ENCODE measurements at places on chromosomes 3 and 15.

- peak; percentile 72 for DNase-seq
These were observed 28.1 kb upstream of the CNBP start for GRCh38 chr3:129211772-129212171.

GRCh38 chr3:88896026-88896425 lies 211.4 kb upstream of the EPHA3 start:
- no peak for DNase-seq

DNA sequence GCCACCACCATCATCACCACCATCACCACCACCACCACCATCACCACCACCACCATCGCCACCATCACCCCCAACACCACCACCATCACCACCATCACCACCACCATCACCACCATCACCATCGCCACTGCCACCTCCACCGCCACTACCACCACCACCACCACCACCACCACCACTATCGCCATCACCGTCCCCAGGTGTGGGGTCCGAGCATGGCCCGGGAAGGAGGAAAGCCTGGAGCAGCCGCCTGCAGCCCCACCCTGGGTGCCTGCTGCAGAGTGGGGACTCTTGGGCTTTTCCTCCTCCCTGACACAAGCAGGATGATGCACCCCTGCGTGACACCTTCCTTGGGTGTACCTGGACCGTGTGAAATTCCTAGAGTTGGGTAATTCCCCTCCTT lies 43.9 kb downstream of the MUC4 start:
- DNase-seq, result no peak

- DNase-seq, result no peak
These were observed 30.3 kb downstream of the SEC61A1 start for GRCh38 chr3:128082546-128082945.

GRCh38 chr3:156240642-156241041 lies 120.3 kb downstream of the KCNAB1 start:
- no peak for DNase-seq

DNA sequence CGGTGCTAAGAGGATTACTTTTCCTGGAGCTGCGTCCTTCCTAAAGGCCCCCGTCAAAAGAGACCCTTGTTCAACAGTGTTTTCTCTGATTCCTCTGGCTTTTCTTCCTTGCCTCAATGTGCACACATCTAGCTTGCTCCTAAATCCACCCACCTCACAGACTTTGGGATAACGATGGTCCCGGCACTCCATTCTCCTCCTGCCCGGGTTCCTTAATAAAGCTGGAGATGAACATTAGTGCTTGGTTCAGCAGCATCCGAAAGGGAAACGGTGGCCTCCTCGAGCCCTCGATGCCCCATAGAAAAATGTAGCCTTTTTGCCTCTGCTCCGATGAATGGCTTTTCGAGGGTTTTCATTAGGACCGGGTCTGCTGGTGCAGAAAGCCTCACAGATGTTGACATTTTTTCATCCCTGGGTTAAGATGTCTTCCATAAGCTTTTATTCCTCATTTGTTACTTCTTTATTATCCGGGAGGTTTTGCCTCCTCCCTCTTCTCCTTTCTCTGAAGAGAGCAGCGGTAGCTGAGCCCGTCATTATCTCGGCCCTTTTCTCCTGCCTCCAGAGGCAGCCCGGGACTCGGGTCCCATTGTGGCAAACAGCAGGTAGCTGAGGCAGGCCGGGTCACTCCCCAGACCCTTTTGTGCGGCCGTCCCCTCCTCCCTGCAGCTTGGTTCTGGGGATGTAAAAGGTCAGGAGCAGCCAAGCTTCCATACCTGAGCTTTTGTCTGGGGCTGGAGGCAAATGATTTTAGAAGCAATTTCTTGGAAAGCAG lies 64.6 kb downstream of the CPN2 start:
- DNase-seq, result no peak

DNA sequence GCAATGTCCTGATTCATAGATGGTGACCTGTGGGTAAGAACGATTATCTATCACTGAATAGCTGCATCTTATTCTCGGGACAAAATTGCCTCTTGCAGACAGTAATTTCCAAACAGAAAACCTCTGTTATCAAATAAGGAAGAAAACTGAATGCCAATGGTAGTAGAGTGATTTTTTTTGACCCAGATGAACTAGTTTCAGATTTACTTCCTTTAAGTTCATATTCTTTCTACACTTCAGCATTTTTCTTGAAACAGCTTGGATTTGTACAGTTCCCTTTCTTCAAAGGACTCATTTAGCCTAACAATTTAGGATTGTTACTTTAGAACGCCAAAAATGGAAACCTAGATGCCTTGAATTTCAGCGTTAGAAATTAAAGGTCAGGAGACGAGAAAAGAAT lies 14.6 kb downstream of the ETV5 start:
- no peak for DNase-seq

DNA sequence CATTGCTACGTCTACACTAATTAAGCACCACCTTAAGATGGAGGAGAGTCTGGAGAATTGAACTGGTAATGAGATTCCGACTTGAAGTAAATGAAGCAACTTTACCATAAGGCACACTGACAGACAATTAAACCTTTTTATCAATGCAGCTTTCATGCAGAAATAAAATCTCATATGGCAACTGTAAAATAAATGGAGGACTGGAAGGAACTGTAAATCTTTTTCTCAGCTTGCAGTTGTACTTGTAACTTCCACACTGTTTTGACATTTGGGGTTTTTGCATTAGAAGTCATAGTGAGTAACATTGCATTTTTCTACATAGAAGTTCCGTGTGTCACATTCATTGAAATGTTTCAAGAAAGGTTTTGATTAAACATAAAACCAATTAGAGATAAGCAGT lies 705.3 kb downstream of the NLGN1 start:
- no peak for DNase-seq

DNA sequence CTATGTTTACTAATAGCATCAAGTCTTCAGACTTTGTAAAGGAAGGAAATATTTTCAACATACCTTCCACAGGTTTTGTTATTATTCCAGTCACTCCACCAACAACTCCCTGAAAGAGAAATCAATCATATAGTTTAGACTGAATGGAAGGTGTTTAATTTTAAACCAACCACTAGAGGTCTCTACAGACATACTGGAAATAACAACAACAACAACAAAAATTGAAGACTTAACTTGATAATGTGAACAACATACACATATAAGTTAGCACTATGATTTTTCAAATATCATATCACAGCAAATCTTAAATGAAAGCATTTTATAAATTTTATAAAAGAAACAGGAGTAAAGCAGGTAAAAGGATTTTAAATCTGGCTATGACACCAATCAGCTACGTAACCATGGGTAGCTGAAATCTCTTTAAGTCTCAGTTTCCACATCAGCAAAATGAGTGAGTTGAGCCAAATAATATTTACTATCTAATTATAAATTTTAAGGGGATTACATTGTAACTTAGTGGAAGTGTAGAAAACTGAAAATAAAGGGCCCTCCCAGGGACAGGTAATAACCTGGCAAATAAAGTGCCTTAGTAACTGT lies 188.2 kb downstream of the VPS13C start:
- no peak for DNase-seq

GRCh38 chr3:136856665-136857064 lies 5.3 kb upstream of the NCK1 start:
- no peak for DNase-seq

GRCh38 chr3:65200310-65200970 lies 512.6 kb upstream of the ADAMTS9 start:
- no peak for DNase-seq

- peak; percentile 9 for DNase-seq
These were observed 49.5 kb downstream of the PLXNA1 start for GRCh38 chr3:127032296-127032990.

GRCh38 chr3:123312331-123313265 lies 110.9 kb downstream of the SEC22A start:
- DNase-seq, result peak; percentile 13

DNA sequence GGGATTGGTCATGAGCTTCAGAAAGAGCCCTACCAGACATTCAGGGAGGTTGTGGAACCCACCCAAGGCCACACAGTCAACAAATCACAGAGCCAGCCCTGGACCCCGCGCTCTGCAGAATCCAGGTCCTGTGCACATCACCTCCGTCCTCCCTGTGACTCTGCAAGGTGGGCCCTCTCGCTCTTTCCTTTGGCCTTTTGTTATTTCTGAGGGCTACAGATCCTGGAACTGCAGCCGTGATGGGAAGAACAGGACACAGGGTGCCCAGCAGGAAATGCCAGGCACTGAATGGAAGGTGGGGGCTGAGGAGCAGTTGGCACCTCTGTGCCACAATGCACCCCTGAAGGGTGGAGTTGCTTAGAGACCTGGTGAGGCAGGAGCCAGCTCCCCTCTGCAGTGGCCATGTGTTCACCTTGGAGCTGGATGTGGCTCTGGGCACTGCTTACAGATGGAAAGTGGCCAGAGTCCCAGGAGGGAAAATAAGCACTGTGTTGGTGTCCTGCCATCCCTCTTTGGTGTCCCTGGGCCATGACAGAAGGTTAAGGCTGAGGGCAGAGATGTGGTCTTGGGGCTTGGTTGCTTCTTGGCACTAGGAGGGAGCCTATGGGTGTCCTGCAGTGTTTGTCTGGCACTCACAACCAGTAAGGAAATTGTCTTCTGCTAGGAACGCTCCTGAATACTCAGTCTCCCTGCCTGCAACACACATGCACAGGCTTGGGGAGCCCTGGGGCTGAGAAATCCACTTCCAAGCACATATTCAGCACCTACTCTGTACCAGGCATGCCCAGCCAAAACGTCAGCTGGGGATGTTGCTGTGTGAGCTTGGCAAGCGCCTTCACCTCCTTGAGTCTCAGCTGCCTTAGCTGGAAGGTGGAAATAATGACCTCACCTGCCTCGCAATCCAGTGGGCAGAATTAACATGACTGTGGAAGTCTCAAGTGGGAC lies 98.0 kb upstream of the SLC6A6 start:
- DNase-seq, result peak; percentile 55

DNA sequence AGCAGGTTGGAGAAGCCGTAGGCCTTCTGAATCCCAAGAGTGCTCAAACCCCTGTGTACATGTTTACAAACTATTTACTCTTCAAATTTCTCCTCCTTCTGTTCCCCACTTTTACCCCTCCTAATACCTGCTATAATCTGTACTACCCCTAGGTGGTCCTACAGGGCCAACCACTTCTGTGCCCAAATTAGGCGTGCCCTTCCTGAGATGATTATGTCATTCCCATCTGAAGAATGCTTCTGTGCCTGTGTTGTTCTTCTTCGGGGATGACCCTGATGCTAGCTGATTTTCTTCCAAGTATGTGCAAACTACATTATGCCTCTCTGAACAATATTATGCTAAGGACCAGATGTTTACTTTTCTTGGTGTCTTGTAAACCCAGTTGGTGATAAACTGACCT lies 20.5 kb downstream of the RBP2 start:
- no peak for DNase-seq
